ENCODE measurements at places on chromosomes 16 and 17. TPM values are rescaled to one million over a fixed set of nuclear protein-coding genes. Genes with fewer than 3 reads are reported as not detected.

GNAO1 gene
- polyA plus RNA-seq = not detected

CLEC18B gene
- polyA plus RNA-seq = not detected

DNA sequence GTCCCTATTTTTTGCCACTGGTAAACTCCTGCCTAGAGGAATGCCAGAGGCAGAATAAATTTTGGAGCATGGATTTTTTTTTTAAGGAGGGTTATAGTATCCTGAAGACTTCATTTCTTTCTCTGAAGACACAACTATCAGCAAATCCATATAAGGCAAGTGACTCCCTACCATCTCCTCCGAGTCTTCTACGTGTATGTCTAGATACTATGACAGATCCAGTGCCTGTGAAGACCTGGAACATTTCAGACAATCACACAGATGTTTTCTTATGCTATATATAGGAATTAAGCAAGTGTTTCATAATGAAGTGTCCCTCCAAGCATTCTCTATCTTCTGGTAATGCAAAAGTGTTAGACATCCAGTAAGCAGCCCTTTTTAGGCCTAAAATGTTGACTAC is 255.5 kb upstream of the TBX2 start:
- no peak for DNase-seq

- no peak for DNase-seq
Observed at GRCh38 chr17:36066365-36066985, 2.4 kb downstream of the CCL18 start.

DNA sequence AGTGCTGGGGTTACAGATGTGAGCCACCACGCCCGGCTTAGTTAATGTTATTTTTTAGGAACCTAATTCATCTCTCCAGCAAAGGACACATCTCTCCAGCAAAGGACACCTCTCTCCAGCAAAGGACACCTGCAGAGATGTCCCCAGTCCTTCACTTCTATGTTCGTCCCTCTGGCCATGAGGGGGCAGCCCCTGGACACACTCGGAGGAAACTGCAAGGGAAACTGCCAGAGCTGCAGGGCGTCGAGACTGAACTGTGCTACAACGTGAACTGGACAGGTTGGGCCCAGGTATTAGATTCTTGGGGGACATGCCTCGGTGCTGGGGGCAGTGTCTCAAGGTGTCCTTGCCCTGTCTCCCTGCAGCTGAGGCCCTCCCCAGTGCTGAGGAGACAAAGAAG is 4.7 kb downstream of the PFAS start:
- no peak for DNase-seq

SMIM22 gene
- polyA plus RNA-seq = not detected

Measured in CD4-positive, alpha-beta memory T cell (primary cell).